ENCODE measurements at places on chromosomes 5 and 9.

- DNase-seq: no peak
These were observed 8.3 kb downstream of the DIMT1 start for GRCh38 chr5:62395210-62395950.

GRCh38 chr5:90153031-90153430 is 256.5 kb downstream of the CETN3 start:
- no peak for DNase-seq

- DNase-seq: peak; percentile 16
These were observed 148.5 kb downstream of the EPB41L4A start for GRCh38 chr5:112270299-112271293.

DNA sequence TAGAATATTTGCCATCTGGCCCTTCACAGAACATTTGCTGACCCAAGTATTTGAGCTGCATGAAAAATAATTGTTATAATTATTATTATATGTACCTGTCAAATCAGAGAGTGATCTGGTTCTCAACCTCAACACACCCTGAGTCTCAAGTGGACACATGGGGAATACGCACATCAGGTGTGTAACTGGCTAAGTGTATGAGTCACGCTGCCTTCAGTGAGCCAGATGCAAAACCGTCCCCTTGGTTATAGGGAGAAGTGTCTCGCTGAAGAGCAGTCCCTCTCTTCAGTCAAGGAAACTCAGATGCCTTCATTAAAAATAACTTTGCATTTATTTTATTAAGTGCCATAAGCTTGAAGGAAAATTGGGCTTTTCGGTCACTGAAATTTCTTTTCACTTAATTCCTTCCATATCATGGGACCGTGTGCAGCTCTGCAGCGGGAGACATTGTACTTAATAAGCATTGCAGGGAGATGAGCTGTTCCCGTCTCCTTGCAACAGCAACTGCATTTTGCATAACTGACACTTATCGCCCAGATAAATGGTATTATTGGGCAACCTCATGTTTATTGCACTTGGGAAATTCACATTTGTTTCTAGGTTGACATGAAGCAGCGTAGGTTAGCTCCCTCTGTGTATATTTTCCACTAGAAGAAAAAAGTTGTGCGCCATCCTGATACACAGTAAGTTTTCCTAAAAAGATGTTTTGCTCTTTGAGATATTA is 512.3 kb upstream of the DAP start:
- no peak for DNase-seq

All from OCI-LY7 (cell line).